NCI-H1092 treated with DMSO at 0.1 percent for 48 hours (cell line): ENCODE measurements at places on chromosomes 7 and 10.

DNA sequence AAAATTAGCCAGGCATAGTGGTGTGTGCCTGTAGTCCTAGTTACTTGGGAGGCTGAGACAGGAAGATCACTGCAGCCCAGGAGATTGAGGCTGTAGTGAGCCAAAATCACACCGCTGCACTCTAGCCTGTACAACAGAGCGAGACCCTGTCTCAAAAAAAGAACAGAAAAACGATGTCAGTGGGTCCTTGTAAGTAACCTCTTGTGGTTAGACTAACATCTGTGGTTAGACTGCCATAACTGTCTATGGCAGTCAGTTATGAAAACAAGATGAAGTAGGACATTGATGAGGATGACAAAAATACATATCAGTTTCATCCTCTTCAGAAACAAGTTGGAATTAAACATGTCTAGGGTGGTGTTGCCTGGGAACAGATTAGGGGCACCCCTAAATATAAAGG lies 53.3 kb downstream of the AKAP9 start:
- no peak for DNase-seq

DNA sequence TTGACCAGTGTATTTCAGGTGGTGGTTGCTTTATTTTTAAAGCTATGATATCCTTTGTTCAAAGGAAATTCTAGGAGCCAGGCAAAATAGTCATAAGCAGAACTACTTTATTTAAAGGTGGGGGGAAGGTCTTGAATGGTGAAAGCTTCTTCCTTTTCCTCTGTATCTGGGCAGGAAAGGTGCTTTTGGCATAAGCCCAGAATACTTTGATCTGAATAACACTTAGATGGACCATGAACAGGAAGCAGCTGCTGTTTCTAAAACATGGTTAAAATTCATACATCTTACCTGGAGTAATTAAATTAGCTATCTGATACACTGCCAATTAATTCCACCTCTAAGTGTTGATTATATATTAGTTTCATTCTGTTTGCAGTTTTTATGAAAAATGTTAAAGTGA lies 13.3 kb downstream of the ZNF804B start:
- DNase-seq: no peak

DNA sequence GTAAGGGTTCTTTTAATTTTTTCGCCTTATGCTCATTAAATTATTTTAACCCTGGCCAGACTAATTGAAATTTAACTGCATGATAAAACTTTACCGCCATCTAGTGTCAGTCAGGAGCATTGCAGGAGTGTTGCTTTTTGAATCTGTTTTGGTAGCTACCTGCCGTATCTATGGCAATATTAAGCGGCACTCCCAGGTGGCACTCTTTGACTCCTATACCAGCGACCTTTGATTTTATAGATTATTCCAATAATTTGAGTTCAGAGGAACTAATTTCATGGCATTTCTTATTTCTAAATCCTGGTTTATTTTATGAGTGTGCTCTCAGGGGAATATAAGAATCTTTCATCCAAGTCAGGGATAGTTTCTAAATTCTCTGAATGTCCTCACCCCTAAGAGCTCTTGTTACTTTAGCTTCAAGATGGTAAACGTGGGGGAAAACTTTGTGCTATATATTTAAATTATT lies 198.9 kb downstream of the REEP3 start:
- DNase-seq: peak; percentile 36

DNA sequence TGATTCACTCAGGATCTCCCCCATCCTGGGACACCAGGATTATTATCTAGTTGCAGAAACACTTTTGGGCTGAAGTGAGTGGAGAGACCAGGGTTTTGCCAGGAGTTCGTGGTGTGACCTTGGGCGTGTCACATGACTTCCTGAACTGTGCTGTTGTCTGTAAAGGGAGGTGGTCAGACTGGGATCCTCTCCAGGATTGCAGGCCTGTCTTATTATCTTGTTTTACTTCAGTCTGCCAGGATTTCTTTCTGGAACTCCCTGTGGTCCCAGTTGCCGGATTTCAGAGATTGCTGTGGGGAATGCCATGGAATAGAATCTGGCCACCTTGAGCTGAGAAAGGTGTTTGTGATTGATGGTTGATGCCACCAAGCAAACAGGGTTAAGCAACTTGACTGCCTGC lies 35.8 kb downstream of the CRCP start:
- DNase-seq: no peak

DNA sequence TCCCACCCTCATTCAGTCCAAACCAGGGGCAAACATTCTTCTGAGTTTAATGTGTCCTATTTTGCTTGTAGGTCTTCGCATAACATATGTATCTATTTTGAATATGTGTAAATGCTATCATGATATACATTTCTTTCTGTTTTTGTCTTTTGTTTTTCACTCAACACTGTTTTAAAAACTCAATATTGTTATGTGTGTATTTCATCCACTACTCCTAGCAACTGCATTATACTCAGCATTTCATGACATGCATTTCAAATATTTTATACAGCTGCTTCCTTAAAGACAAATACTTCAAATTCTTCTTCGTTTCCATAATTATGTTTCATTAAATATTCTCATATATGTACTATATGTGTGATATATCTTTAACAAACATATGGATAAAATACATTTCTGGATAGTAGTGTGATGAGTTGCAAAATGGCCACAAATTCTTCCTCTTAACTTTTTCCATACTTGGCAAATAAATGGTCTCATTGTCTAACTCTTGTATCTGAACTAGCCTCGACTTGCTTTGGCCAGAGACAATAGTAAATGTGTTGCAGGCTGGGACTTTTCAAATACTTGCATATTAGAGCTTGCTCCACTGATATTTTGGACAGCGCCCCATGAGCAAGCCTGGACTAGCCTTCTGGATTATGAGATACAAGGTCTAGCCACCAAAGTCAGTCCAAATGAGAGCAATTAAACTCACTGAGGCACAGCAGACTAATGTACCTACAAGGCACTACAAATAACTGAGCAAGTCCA lies 539.7 kb upstream of the KCND2 start:
- no peak for DNase-seq

DNA sequence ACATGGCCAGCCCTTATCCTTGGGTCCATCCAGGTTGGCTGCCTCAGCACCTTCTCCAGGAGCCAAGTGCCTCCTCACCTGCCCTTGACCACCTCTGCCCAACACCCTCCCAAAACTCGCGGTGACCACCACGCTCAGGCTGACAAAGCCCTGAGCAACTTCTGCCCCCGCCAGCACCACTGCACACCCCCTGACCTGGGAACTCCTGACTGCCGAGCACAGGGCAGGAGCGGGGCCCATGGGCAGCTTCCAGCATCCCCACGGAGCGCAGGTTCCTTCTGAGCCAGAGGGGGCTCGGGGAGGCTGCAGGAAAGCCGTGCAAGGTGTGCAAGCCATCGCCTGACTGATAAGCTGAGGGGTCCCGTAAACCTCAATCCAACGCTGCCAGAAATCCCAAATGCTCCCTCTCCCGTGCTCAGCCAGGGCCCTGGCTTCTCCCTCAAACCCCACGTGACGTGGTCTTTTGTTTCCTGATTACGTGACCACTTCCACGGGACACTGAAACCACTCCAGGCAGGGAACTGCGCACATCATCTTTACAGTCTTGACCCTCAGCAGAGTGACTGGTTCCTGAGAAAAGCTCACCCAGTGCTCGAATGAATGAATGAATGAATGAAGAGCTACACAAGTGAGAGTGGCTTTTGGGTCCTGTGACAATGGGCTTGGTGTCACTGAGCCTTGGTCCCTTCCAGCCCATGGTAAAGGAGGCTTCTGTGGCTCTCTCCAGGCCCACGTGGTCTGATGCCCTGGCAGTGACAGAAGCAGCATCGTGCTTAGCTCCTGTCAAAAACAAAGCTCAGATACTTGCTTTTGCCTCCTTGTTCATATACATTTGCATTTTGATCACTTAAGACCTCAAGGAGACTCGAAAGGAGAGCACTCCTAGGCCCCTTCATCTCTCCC lies 249.8 kb upstream of the PPP2R2D start:
- DNase-seq: no peak

DNA sequence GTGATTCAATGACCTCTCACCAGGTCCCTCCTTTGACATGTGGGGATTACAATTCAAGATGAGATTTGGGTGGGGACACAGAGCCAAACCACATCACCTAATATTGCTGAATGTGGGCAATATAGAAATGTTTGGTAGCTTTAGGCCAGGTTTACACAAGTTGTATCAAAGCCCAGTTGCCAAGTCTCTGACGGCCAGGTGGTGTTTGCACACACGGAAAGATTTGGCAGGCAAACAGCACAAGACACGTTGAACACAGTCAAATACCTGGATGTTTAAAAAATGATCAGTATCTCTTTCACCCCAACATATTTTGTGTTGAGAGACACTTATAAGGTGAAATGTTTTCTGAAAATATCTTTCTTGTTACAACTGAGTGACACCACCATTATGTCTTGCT lies 294.4 kb upstream of the MKI67 start:
- DNase-seq: no peak

GRCh38 chr7:122724366-122724765 lies 21.6 kb upstream of the RNF148 start:
- no peak for DNase-seq

DNA sequence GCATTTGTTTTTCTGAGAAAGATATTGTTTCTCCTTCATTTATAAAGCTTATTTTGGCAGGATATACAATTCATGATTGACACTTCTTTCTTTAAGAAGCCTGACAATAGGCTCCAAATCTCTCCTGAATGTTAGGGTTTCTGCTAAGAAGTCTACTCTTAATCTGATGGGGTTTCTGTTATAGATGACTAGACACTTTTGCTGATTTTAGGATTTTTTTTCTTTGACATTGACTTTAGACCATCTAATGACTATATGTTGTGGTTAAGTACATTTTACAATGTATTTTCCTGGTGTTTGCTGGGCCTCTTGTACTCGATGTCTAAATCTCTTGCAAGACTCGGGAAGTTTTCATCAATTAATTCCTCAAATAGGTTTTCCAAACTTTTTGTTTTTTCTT lies 321.8 kb upstream of the SMIM30 start:
- DNase-seq: no peak

DNA sequence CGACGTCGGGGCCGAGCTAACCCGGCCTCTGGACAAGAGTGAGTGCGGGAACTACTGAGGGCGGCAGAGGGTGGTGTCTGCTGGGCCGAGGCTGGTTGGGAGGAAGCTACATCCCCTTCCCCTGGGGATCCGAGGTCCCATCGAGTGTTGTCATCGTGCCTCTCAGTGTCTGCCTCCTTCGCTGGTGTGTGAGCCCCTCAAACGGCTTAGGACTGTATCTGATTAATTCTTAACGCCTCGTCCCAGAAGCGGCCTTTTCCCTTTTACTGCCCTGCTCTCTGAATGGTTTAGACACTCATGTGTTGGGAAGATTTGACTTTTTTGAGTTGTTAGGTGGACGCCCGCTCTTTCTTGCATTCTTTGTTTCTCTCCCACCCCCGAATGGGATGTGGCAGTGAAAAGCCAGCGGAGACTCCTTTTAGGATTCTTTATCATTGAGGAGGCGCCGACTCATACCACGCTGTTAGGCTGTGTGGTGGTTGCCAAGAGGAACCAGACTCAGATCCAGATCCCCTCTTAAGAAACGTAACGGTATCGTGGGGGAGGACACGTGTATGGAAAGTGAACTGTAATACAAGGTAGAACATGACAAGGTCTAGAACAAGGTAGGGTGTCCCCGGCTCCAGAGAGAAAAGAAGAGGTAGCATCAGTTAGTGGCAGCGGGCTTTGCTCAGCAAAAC lies 631 bp downstream of the SUPV3L1 start:
- DNase-seq: no peak

GRCh38 chr10:60827791-60828488 lies 49.7 kb downstream of the CDK1 start:
- no peak for DNase-seq

DNA sequence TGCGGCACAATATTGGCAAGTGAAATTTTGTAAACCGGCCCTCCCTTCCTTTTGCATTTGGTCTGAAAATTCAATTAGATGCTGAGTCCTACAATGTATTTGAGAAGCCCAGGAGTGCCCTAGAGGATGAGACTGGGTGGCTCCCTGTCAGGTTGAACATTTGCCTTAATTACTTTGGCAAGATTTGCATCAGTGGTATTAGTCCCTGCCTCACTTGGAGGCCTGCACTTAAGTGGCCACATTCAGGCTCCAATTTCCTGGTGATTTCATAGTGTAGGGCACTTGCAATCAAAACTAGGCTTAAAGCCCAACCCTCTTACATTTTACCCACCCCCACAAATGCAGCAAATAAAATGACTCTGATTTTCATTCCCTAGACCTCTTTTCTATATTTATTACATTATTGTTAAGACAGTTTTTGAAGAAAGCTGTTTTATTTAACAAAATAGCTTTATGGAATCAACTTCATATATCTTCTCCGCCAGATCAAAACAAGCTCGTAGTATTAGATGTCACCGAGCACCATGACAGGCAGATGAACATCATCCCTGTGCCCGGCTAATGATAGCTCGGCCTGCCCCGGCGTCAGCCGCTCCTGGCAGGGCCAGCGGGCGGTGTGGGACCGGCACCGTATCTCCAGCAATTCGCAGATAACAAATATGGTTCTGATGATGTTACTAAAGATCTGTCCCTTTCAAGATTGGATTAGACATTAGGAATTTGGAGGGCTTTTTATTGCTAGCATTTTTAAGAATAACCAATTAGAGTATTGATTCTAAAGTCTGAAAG lies 73.6 kb downstream of the EGFR start:
- peak; percentile 83 for DNase-seq

DNA sequence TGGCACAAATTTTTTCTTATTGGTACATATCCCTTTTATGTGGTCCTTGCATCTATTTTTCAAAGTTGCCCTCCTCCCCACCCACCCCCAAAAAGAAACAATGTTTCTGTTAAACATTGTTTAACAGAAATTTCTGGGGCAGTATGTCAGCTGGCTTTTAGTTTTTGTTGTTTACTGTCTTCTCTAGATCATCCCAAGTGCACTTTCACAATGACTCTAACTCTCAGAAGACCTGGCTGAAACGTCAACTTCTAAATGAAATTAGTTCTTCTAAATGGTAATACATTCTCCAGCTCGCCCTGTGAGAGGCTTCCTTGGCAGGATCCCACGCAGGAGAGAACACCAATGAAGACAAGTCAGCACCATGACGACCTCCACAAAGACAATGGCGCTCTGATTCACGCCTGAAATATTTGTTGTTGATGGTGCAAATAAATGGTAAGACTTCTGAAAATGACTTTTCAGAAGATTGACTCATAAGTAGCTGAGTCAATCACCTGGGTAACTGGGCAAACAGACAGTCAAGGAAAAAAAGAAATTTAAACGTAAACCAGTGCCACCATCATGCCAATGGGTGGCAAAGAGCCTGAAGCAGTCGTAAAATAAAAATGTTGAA lies 293.7 kb downstream of the FZD1 start:
- no peak for DNase-seq

DNA sequence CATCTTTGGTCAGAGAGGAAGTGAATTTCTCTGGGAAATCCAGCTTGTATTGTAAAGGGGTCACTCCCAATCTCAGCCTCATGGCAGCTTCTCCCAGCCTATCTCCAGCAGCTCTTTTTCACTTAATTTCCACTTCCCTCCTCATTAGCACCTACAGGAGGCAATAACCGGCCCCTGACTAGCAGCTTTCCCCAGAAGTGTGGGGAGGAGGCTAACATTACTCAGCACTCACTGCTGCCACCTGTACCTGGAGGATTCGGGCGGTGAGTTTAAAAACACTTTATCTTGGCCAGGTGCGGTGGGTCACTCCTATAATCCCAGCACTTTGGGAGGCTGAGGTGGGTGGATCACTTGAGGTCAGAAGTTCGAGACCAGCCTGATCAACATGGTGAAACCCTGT lies 3.8 kb downstream of the NODAL start:
- no peak for DNase-seq

- no peak for DNase-seq
These were observed 4.7 kb downstream of the NFE2L3 start for GRCh38 chr7:26156451-26157420.

- no peak for DNase-seq
These were observed 313.4 kb downstream of the CXCL12 start for GRCh38 chr10:44071479-44071878.

- no peak for DNase-seq
These were observed 122.2 kb downstream of the NPY start for GRCh38 chr7:24406053-24406788.
